Left forelimb (tissue), 1 donor: ENCODE measurements at places on chromosomes 4 and X.
A peak's percentile ranks its signal among the peaks of the same experiment; 100 is the strongest.

GRCh38 chr4:818106-818921 lies 7.6 kb downstream of the CPLX1 start:
- DNase-seq = peak; percentile 46

GRCh38 chrX:68598841-68599240 lies 48.6 kb upstream of the STARD8 start:
- no peak for DNase-seq

DNA sequence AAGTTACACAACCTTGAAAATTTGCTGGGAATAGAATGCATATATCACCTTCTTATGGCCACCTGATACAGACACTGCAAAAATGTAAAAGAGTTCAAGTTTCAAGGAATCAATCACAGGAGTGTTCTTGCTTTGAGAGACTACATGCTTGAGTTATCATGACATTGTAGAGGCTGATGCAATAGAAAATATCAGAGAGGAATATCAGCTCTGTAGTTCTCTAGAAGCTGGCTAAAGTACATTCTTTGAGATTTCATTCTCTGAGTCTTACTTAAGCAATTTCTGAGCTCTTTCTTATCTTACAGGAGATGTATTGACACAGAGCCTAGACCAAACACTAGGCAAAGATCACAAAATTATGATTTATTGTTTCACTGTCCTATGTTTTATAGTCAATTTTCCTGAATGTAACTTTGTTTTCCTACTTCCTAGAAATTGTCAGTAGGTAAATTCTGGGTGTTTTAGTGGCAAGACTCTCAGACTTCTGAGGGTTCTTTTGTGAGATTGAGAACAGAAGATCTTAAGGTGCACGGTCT lies 152.1 kb upstream of the HPGD start:
- no peak for DNase-seq

- no peak for DNase-seq
These were observed 1006.4 kb downstream of the ARAP2 start for GRCh38 chr4:35237924-35238323.

- DNase-seq = no peak
These were observed 61.7 kb upstream of the GUCY1A1 start for GRCh38 chr4:155604718-155605626.

- no peak for DNase-seq
These were observed 18.4 kb upstream of the NSUN7 start for GRCh38 chr4:40731361-40731760.

DNA sequence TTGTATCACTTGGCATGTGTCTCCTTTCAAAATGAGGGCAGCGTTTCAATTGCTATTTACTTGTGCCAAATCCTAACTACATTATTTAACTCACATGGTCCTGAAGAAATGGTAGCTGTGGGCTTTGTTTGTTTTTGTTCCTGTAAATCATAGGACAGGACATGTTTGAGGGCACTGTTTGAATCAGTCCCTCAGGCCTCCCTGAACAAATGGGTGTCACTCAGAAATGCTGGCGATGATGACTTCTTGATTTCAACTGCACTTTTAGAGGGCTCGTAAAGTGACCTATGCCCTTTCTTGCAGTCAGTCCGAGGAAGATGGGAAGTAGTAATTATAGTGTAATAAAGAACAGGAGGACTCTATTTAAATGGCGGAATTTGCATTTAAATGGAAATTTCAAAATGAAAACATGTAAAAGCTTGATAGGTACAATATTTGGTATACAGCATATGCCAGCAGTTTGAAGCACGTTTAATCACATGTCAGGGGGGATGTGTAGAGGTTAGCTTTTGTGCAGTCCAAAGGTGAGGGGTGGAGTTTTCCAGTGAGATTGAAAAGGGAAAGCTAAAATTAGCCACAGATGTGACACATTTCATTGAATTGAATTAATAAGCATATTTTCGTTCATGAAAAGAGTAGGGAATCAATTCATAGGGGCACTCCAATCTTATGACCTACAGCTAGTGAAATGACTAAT lies 1958.7 kb upstream of the IGFBP7 start:
- DNase-seq = no peak

DNA sequence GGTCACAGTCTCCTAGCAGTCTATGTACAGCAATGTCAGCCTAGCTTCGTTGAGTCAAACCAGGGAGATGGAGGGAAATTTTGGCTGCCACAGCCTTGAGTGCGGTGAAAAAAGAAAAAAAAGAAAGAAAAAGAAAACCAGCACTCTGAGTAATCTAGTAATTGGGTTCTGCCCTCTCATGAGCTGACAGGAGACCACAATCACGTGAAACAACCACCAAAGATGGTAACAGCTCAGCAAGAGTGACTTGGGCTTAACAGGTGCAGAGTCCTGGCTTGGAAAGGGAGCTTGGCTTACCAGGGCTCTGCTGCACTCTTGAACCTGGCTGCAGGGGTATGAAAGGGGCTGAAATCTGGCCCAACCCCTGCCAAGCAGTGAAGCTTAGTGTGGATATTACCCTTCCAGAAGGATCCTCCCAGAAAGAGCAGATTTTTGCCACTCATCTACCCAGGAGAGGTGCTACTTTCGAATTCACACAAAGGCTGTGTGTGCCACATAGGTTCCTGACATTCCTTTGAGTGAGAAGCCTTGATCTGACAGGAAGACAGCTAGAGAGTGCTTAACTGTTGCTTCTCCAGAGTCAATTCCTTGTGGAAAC lies 350.3 kb downstream of the PTTG2 start:
- no peak for DNase-seq

DNA sequence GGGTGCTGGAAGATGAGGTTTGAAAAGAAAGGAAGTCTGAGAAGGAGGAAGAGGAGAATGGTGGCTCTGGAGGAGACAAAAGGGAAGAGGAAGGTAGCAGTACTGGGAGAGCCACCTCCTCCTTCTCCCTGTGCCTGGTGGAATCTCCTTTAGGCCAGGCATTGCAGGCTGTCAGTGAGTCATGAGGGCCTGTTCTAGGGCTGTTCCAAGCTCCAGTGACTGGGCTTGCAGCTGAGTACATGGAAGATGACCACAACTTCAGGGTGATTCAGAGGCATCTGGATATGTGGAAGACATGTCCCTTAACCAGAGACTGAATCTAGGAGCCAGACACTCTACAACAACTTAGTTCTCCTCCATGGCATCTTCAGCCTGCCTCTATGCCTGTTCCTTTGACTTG lies 107.8 kb downstream of the EFNB1 start:
- DNase-seq = no peak

DNA sequence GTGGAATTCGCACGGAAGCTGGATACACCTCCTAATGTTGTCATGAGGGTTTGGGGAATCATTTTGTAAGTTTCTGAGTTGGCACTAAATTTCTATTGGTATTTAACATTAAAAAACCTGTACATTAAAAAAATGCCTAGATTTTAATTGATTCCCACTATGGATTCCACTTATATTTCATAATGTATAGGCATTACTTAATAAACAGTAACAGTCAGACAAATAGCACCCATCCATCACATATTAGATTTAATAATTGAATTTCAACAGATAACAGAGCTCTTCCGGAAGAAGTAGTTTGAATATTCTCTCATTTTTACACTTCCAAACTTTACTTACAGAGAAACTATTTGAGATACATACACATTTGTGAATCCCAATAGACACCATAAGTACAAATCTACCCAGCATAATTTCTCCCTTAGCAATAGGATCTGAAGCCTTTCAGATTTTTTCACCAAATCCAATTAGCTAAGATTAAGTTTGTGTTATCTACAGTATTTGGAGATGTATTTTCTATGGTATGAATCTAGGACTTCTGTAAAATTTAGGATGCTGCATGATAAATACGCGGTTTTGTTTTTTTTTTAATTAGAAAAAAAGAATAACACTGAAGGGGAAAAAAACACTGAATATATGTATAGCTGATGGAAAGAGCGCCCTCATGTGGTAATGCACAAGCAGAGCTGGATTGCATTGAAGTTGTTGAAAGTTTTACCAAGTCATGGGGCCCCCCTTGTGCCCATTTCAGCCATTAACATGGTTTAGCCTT lies 12.2 kb upstream of the ODAM start:
- DNase-seq = no peak

DNA sequence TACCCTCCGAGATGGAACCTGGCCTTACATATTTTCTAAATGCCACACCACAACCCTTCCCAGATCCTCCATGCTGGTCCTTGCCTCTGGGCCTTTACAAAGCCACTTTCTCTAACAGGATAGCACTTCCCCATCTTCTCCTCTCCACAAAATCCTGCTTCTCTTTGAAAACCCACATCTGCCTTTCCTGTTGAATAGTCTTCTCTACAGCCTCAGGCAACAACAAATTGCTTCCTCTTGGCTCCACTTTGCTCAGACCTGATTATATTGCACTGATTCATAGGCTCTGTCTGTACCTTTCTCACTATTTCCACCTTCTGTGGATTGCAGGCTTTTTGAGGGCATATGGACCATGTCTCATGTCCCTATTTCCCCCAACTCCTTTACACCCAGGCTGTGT lies 203.7 kb upstream of the MBNL3 start:
- DNase-seq = no peak

DNA sequence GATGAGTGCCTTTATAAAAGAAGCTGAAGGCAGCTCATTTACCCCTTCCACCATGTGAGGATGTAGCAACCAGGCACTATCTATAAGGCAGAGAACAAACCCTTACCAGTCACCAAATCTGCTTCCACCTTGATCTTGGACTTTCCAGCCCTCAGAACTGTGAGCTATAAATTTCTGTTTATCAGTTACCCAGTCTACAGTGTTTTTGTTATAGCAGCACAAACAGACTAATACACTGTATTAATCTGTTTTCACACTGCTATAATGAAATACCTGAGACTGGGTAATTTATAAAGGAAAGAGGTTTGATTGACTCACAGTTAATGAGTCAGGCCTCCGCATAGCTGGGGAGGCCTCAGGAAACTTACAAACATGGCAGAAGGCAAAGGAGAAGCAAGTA lies 91.2 kb downstream of the SOWAHB start:
- DNase-seq = no peak

GRCh38 chr4:17165286-17165685 lies 266.8 kb upstream of the LDB2 start:
- DNase-seq = no peak

GRCh38 chrX:133405498-133406185 lies 9.6 kb downstream of the GPC4 start:
- DNase-seq = no peak

GRCh38 chr4:57103051-57103450 lies 7.1 kb downstream of the IGFBP7 start:
- no peak for DNase-seq

DNA sequence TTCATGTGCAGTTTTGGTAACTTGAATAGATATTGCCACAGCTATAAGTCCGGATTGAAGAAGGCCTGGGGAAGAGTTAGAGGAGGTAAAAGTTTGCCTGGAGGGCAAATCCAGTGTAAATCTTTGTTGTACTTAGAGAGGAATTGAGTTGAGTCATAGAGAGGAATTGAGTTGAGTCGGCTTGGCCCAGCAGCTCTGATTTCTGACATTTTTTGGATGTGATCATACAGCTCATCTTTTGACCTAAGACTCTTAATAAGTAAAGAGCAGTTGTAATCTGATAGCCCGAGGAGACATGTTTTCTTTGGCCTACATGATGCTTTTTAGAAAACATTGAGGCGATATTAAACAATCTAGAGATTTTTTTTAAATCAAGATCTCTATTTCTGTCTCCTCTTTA lies 3.9 kb downstream of the KIT start:
- DNase-seq = no peak

DNA sequence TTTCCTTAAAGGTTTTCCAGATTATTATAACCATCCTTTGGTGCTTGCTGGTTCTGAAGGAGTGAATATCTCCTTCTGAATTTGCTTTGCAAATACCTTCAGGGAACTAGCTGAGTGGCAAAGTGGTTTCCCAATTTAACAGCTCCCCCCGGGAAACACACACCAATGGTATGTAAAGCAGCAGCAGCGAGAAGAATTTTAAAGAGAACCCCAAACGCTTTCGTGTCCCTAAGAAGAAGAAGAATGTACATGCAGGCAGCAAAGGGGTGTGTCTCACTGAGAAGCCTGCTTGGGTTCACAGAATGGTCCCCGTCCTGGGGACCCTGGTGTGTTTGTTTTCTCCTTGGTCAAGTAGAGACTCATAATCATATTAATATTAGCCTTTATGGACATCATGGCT lies 4.2 kb upstream of the AKAP17A start:
- no peak for DNase-seq

DNA sequence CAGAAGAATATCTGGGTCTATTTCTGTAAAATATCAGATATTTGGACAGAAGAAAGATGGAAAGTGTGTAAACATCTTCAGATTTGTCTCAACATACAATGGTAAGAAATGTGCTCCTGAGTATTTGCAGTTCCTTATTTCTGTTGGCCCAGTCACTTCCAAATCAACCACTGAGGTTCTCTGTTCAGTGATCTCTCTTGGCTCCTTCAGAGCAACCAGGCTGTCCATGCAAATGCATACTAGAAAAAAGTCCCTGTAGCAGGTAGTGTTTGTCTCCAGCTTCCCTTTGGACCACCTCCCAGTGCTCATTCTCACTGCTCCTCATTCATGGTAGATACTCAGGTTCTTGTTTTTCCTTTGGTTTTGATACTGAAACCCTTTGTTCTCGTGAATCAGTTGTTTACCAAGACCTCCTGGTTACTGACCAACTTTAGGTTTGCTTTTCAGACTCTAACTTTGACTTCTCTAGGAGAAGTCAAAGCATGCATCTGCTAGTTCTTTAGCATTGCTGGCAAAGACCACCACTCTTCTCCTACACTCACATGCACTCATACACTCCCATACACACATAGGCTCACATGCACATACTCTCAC lies 28.8 kb downstream of the ASIC5 start:
- no peak for DNase-seq

DNA sequence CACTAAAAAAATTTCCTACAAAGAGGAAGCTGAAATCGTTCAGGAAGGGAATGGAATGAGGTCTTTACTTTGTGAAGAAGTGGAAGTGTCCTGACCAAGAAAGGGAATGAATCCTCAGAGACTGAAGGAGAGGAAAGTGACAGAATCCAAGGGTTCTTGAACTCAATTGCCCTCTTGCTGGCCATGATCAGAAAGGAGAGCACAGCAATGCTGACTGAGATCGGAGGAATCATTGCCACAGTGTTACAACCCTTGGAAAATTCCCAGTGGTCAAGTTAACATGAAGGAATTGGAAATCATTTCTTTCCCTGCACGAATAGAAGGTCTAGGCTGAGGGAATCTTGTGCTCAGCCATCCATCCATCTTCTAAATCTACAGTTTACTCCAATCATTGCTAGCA lies 190.0 kb upstream of the NEIL3 start:
- DNase-seq = no peak

DNA sequence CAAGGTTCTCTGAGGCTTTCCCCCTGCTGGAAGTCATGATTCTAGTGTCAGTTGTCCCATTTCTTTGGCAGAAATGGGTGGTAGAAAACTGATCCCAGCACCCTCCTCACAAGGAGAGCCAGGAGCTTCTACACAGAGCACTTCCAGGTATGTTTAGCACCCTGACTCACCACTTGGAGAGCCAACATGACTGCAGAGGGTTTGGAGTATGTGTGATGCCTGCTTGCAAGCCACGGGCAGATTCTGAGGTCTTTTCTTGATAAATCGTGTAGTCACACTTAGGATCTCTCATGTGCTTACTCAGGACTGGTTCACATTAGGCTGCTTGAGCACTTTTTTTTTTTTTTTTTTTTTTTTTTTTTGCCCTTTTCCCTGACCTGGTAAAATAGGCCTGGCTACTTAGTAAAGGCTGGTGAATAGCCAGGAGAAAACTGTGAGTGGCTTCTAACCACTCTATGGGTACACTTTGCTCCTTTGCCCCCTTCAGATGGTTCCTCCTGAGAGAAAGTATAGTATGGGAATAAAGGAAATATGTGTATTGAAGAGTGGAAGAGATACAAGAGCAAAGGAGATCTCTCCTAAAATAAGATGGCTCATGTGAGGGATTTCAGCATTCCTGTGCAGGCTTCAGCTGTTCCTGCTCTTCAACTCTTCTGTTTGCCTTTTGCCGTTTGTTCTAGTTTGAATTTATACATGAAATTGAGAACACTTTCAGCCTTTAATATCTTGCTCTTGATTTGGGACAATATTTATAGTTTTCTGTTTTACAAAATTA lies 103.6 kb downstream of the EMCN start:
- no peak for DNase-seq
